Glutamatergic neuron (in vitro differentiated cells): ENCODE measurements at places on chromosomes 7 and 10.

GRCh38 chr10:13536674-13537366 is 8.0 kb upstream of the BEND7 start:
- H3K27ac ChIP-seq: no peak overlapping the region
- H3K27me3 ChIP-seq: no peaks in the 10 kb centered on the region
- DNase-seq: peak; percentile 82
- no peak overlapping the region for H3K4me3 ChIP-seq
- no peaks in the 10 kb centered on the region for H3K4me1 ChIP-seq

- H3K4me3 ChIP-seq: no peak overlapping the region
- no peaks in the 10 kb centered on the region for H3K4me1 ChIP-seq
- no peaks in the 10 kb centered on the region for H3K36me3 ChIP-seq
- no peak overlapping the region for H3K27ac ChIP-seq
- DNase-seq: no peak
These were observed 81.1 kb downstream of the PALS2 start for GRCh38 chr7:24654305-24654704.

GRCh38 chr10:110005719-110006118 is 2.1 kb upstream of the ADD3 start:
- H3K36me3 ChIP-seq: no peaks in the 10 kb centered on the region
- H3K27ac ChIP-seq: no peak overlapping the region
- peak; percentile 43 for DNase-seq
- peaks cover 9% of the 10 kb centered on the region for H3K4me1 ChIP-seq
- no peak overlapping the region for H3K4me3 ChIP-seq

- H3K27me3 ChIP-seq: peaks cover 3% of the 10 kb centered on the region
- no peak overlapping the region for H3K27ac ChIP-seq
- H3K4me3 ChIP-seq: no peak overlapping the region
- H3K4me1 ChIP-seq: peaks cover 38% of the 10 kb centered on the region
These were observed 219.3 kb upstream of the PRSS58 start for GRCh38 chr7:142477079-142477651.

- H3K4me1 ChIP-seq: peaks cover 29% of the 10 kb centered on the region
- H3K27me3 ChIP-seq: peaks cover 29% of the 10 kb centered on the region
- no peak for DNase-seq
These were observed 168.3 kb downstream of the UBE2H start for GRCh38 chr7:129784437-129784782.

DNA sequence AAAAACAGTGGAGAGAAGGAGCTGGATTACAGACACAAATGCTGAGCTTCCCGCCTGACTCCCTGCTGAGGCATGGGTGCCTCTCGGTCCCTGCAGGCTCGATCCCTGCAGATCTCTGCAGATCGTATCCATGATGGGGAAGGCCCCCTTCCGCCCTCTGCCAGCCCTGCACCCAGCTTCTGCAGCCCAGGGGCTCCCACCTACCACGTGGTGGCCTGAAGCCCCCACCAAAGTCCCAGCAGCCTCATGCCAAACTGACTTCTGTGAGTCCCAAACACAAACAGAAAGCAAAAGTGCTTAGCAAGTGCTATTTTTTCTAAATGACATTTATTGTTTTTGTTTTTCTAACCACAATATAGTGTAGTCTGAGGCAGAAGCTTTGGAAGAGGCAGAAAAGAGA is 127.1 kb upstream of the CHST15 start:
- no peaks in the 10 kb centered on the region for H3K36me3 ChIP-seq
- H3K27ac ChIP-seq: no peak overlapping the region
- H3K4me1 ChIP-seq: peaks cover 9% of the 10 kb centered on the region
- H3K27me3 ChIP-seq: no peaks in the 10 kb centered on the region
- no peak for DNase-seq
- no peak overlapping the region for H3K4me3 ChIP-seq

GRCh38 chr7:107392830-107393229 is 77.0 kb upstream of the GPR22 start:
- no peaks in the 10 kb centered on the region for H3K36me3 ChIP-seq
- no peak overlapping the region for H3K4me3 ChIP-seq
- H3K4me1 ChIP-seq: peaks cover 14% of the 10 kb centered on the region
- H3K27me3 ChIP-seq: peaks cover 2% of the 10 kb centered on the region
- DNase-seq: no peak
- H3K27ac ChIP-seq: no peak overlapping the region

DNA sequence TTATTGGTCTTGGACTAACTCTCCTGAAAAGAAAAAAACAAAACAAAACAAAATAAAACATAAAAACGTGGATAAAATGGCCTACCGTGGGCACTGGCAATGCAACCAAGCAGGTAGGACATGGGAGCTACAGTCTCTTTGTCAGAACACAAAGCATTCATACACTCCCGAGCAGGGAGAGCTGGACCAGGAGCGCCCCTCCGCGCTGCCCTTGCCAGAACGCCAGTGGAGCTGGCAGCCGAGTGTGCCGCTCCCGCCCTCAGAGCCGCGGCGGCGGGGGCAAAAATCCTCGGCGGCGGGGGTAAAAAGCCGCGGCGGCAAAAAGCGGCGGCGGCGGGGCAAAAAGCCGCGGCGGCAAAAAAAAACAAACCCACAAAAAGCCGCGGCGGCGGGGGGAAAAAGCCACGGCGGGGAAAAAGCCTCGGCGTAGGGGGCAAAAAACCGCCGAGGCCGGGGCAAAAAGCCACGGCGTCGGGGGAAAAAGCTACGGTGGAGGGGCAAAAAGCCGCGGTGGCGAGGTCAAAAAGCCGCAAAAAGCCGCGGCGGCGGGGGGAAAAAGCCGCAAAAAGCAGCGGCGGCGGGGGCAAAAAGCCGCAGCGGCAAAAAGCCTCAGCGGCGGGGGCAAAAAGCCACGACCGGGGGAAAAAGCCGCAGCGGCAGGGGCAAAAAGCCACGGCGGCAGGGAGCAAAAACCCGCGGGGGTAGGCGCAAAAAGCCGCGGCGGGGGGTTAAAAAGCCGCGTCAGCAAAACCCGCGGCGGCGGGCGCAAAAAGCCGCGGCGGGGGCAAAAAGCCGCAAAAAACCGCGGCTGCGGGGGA is 418.1 kb downstream of the ZNF716 start:
- no peak overlapping the region for H3K27ac ChIP-seq
- no peak for DNase-seq
- H3K36me3 ChIP-seq: no peaks in the 10 kb centered on the region
- H3K27me3 ChIP-seq: no peaks in the 10 kb centered on the region
- H3K4me1 ChIP-seq: no peaks in the 10 kb centered on the region

DNA sequence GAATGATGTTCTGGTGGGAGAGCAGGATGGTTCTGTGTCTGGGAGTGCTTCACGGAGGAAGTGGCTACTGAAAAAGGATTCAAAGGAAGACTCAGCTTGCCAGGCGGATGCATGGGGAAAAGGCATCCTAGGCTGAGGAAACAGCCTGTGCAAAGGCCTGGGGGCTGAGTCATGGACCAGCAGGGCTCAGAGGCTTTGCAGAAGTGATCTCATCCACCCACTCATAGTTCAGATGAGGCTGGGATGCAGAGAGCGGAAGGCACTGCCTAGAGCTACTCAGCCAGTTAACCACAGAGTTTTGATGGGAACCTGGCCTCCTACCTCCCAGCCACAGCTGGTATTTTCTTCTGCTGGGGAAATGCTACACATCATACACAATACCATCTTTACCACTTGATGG is 15.8 kb upstream of the ADAMTS14 start:
- no peak overlapping the region for H3K4me3 ChIP-seq
- H3K4me1 ChIP-seq: peaks cover 2% of the 10 kb centered on the region
- peaks cover 21% of the 10 kb centered on the region for H3K36me3 ChIP-seq
- H3K27me3 ChIP-seq: peaks cover 7% of the 10 kb centered on the region
- DNase-seq: no peak
- H3K27ac ChIP-seq: no peak overlapping the region

DNA sequence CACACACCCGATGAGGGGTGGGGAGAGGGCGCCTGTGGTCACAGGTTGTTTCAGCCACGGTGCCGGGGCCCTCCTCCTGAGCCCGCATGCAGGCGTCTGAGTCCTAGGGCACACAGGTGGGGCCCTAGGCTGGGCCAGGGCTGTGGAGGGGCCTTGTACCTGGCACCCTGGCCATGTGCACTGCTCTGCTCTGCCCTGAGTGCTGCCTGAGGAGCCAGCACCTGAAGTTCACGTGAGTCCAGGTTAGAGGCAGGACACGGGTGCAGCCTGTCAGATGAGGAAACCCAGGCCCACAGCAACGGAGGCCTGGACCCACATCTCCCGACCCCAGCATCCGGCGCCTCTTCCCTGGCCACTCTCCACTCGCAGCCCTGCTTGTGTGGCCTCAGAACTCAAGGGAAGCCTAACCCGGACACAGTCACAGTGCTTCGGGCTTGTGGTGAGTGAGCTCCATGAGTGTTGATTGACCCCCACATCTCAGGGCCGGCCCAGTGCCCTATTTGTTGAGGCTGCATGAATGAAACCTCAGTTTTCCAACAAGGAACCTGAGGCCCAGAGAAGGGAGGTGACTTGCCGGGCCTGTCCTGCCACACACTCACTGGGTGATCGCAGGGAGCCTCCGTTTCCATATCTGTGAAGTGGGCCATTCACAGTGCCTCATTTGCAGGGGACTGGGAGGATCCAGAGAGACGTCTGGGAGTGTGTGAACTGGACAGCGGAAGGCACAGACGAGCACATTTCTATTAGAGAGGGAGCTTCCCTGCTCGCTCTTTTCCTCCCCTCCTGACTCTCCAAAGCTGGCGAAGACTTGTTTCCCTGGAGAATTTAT is 39.6 kb downstream of the PPIF start:
- no peak overlapping the region for H3K4me3 ChIP-seq
- no peaks in the 10 kb centered on the region for H3K36me3 ChIP-seq
- peaks cover 6% of the 10 kb centered on the region for H3K4me1 ChIP-seq
- no peak overlapping the region for H3K27ac ChIP-seq

GRCh38 chr7:146636581-146636980 is 520.0 kb downstream of the CNTNAP2 start:
- no peak for DNase-seq
- H3K4me1 ChIP-seq: peaks cover 3% of the 10 kb centered on the region
- H3K4me3 ChIP-seq: no peak overlapping the region

DNA sequence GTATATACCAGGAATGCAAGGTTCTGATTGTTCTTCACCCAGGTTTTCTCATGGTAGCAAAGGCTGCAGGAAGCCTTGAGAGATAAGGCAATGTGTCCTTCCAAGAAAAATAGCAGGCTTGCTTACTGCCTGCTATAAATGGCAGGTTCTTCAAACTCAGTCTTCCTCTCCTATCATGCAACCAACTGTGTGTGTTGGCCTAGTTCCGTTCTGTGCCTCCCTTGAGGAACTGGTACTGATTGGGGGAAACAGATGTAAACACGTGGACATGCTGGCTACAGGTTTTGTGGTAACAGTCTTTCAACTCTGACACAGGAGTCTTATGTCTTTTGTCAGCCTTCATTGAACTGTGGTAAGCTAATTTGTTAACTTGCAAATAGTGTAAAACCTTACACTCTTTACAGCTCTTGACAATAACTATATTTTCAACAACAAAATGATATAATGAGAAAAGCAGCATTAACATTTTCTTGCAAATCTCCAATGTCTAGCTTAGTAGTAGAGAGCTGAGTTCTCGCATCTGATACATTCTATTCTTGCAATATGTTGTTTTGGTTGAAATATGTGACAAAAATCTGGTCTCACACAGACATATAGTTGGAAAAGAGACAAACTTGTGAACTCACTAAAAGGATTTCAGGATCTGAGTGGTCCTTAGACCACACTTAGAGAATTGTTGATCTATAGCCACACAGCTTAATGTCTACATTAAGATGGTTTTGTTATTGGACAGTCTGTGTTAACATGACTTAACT is 54.7 kb upstream of the LSM8 start:
- H3K36me3 ChIP-seq: peaks cover 8% of the 10 kb centered on the region
- peaks cover 2% of the 10 kb centered on the region for H3K27me3 ChIP-seq
- no peak overlapping the region for H3K4me3 ChIP-seq

DNA sequence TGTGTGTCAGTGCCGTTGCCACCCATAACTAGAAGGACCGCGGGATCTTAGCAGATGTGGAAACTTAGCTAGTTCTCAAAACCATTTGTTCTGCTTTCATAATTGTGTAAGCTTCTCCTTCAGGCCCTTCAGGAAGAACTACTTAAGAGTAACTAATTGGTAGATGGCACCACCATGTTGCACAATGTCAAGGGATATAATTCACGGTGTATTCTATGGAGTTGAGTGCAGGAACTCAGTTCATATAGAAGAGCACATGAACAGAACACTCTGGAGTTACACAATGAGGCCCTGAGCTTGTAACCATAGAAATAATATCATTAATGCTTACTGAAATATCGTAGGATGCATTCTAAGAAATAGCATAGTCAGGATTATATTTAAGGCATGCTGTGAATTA is 126.5 kb upstream of the GAD2 start:
- no peak overlapping the region for H3K4me3 ChIP-seq
- H3K27ac ChIP-seq: no peak overlapping the region
- no peaks in the 10 kb centered on the region for H3K4me1 ChIP-seq
